Motor neuron (in vitro differentiated cells): ENCODE measurements at places on chromosomes 11 and 22. TPM values are rescaled to one million over a fixed set of nuclear protein-coding genes. Genes with fewer than 3 reads are reported as not detected.
A peak's percentile ranks its signal among the peaks of the same experiment; 100 is the strongest.

DNA sequence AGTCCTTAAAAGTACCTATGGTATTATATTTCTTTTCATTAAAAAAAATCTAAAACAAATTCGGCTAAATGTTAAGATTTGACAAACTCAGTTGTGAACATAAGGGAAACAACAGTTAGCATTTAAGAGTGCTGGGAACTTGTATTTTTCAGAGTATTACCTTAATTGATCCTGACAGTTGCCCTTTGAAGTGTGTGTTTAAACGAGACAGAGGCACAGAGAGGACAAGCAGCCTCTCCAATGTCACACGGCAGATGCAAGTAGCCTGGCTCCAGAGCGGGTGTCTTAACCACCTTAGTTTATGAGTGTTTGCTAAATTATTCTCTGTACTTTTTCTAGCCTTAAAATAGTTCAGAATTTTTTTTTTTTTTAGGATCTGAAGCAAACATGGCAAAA lies 80.9 kb downstream of the TIMP3 start:
- no peak for ATAC-seq

DNA sequence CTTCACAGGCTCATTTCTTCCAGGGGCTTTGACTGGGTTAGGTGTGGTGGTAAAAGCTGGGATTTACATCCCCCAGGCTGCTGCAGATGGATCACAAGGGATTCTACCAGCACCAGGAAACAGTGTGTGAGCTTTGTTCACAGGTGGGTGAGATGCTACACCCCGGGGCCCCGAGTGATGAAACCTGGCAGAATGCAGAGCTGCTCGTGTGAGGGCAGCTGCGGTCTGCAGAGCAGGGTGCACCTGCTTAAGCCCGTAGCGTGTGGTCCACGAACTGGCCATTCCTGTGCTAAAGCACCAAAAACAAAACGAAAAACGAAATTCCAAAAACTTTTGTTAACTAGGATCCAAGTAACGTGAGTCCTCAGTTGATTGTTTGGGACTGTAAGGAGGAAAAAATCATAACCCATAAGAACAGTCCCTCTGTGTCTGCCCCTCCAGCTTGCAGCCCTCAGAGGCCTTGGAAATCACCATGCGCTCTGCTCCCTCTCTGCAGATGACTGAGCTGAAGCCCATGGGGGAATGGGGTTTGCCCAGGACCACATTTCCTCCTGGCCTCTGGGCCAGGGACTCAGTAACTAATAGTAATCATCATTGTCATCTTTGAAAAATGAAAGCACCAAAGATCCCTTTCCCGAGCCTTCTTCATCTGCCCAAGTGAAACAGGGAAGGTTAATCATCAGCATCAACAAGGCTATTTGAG lies 24.6 kb downstream of the ELF5 start:
- ATAC-seq, result no peak

GRCh38 chr22:42033263-42034181 lies 34.9 kb downstream of the WBP2NL start:
- ATAC-seq, result no peak

DNA sequence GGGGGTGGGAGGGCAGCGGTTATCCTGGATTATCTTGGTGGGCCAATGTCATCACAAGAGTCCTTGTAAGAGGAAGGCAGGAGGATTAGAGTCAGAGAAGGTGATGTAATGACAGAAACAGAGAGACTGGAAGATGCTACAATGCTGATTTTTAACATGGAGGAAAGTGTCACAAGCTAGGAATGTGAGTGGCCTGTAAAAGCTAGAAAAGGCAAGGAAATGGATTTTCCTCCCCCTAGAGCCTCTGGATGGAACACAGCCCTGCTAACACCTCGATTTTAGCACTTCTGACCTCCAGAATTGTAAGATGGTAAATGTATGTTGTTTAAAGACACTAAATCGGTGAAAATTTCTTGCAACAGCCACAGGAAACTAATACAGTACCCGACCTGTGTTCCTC lies 109.3 kb downstream of the MN1 start:
- no peak for ATAC-seq

DNA sequence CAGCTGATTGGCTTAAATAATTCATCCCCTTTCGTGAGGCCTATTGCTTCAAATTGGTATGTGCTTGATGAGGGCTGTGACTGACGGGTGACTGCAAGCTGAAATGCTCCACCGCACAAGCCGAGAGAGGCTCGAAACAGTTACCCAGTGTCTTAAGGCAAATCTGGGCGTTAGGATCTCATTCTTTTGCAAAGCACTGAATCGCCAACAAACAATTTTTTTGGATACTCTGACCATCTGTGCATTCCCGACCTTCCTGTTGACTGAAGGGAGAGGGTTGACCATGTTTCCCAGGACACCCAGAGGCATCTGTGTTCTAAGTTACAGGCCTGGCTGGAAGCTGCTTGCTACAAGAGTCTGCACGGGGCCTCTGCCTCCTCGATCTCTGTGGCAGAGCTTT lies 32.1 kb downstream of the CACNG2 start:
- ATAC-seq, result no peak

DNA sequence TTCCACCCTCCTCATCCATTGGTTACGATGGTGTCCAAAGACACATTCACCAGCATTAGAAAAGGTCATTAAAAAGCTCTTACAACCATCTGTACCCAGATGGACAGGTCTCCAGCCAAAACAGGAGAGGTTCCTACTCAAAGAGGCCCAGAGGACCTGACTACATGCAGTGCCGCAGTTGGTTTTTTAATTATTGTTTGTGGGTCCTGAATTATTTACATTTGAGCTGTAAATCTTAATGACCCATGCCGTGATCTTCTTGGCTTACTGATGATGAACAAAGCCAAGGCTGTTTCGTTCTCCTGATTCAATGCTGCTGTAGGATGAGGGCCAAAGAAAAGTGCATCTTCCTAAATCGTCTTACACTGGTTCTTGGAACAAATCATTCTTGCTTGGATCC lies 83.7 kb downstream of the CADM1 start:
- ATAC-seq, result no peak

DNA sequence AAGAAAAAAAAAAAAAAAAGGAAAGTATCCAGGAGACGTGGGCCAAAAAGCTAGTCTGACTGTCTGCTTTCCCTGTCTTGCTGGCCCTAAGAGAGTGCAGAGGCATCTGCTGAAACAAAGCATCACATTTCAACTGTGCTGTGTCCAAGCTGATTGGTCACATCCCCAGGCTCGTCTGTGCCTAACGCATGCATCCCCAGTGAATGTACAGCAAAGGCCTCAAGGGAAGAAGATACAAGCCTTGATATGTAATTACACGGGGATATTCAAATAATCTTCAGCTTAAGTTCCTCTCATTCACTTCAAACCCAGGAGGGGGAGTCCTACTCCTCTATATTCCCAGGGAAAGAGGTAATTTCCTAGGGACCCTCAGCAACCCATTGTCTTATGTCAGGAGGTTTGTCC lies 5.4 kb upstream of the SORL1 start:
- ATAC-seq, result peak; percentile 99

- ATAC-seq, result no peak
These were observed 35.6 kb downstream of the PC start for GRCh38 chr11:66922551-66922950.

- ATAC-seq, result no peak
These were observed 30.2 kb upstream of the CFAP300 start for GRCh38 chr11:102017026-102017425.

- no peak for ATAC-seq
These were observed 44.0 kb downstream of the IGF2 start for GRCh38 chr11:2095198-2095520.

GRCh38 chr11:66267039-66267378 lies 1.4 kb upstream of the RAB1B start:
- no peak for ATAC-seq

DNA sequence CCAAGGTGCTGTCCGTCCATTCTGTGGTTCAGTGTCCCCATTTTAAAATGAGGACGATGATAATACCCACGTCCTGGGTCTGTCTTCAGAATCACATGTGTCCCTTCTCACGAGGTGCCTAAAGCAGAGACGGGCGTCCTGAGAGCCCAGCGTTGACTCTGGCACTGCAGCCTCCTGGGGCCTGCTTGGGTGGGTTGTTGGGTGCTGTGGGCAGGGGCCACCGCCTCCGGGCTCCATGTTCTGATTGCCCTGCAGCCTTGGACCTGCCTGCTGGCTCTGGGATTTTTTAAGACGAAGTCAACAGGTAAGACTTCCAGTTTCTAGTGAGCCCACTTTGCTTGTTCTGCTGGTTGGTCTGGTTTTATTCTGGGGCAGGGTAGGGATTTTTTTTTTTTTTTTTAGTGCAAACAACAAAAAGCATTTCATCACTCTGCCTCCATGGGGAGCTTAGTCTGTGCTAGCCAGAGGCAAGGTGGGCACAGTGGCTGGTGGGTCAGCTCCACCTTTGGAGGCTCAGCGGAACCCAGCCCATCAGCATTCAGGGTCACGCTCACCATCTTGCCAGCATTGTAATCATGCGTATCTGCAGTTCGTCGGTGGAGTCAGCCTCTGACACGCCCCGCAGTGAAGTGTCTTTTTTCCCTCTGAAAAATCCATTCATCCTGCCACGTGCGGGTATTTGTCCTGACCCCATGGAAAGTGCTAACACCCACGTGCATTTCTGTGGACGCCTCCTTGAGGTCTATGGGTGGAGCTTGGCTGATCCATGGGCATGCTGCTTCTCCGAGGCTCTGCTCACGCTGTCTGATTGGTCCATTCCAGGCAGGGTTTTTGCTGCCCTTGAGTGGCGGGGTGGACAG lies 28.3 kb downstream of the NADSYN1 start:
- ATAC-seq, result no peak

DNA sequence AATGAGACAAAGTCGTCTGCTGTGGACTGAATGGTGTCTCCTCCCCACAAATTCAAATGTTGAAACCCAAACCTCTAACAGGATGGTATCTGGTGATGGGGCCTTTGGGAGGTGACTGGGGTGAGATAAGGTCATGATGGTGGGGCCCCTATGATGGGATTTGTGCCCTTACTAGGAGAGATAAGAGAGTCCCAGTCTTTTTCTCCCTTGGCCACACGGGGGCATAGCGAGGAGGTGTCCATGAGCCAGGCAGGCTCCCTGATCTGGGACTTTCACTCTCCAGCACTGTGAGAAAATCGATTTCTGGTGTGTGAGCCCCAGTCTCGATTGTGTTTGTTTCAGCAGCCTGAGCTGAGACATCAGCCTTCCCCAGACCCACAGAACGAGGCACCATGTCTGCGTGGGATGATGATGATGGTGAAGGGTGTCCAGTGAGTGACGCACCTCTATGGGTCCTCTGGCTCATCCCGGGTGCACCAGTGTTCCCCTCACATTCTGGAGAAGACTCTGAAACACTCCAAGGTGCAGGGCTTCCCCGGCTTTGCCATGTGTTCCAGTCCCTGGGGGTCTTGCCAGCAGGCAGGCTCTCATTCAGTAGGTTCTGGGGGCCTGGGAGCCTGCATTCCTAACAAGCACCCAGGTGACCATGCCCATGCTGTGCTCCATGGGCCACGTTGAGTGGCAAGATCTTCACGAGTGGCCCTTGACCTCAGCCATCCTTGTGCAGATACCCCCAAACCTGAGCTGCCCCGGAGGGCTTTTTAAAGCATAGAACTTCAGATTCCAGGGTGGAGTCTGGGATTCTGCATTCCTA lies 363.0 kb downstream of the CTTN start:
- ATAC-seq, result no peak

- no peak for ATAC-seq
These were observed 4.0 kb downstream of the THAP12 start for GRCh38 chr11:76376746-76377558.

- ATAC-seq, result no peak
These were observed 8.2 kb downstream of the PTH start for GRCh38 chr11:13487661-13488030.

GRCh38 chr11:75351541-75351790 lies at the start of gene ARRB1:
ARRB1 (minus strand) TSS chr11:75351661; CDS start chr11:75351607, 54 bp downstream.
- no peak for ATAC-seq

DNA sequence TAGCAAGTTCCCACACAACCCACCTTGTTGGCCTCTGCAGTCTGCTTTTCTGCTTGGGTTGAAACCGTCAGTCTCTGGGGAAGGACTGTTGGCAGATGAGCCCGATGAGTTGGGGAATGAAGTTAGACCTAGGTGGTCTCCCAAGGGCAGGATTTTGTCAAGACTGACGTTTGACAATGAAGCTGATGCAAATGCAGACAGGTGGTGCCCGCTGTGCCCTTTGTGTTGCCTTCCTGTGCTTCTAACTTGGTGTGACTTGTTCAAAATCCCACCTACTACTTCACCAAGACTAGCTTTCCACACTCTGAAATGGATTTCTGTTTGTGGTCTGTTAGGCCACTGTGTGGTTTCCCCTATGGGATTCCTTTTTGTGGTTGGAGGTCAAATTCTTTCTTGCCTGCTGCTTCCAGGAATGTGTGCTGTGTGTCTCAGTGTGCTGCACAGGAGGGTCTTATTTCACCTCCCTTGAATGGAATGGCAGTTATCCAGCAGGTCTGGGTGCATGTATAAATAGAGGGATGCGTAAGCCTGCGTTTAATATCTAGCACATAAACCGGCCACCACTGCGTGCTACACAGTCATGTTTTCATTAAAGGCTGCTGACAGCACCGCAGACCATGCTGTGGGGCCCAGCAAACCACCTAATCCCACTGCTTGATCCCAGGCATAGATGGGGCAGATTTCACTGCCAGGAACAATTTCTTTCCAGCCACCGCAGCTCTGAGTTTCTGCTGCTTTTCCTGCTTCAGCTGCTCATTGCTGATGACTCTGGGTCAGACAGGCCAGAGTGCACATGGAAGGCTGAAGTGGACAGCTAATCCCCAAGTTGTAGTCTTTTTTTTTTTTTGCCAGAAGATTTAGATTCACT lies 44.8 kb downstream of the ADAMTS8 start:
- ATAC-seq, result peak; percentile 18

DNA sequence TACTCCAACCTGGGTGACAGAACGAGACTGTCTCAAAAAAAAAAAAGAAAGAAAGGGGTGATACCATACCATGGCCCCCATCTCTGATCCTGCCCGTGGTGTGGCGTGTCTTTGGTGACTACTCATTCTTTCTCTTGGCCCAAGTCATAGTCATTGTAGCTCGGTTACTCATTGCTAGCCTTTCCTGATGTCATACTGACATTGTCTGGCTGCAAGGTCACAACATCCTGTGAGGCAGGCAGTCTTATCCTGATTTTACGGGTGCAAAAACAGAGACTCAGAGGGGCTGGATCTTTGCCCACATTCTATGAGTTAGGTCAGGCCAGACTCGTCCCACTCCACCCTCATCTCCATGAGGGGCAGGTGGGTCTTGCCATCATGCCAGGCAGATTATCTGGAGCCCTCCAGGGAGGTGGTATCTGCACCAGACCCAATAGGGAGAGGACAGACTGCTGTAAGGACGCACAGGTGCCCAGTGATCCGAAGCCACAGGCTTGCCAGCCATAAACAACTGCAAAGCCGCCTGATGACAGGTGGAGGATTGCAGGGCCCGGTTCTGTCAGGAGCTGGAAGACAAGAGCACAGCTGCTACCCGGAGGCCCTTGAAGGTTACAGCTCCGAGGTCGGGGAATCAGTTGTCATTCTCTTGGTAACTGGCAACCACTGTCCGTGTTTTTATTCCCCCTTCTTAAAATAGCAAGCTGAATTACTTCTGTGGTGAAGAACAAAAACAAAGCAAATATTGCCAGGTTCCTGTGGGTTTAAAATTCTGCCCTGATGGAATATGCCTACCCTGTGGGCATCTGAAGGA lies 13.8 kb downstream of the TOM1 start:
- ATAC-seq, result peak; percentile 66

NDUFS8 gene
- 169 and 176 TPM in 2 replicates for total RNA-seq

MMP8 gene
- total RNA-seq, result not detected in 2 replicates

POU2AF2 gene
- total RNA-seq, result 0.36 TPM in 1 of 2 replicates, not detected in the other

APOL6 gene
- total RNA-seq, result 0.05 and 0.10 TPM in 2 replicates

WNT11 gene
- 0.29 and 0.55 TPM in 2 replicates for total RNA-seq

OR2AT4 gene
- 0.17 and 0.36 TPM in 2 replicates for total RNA-seq

DRD4 gene
- 0.22 and 0.44 TPM in 2 replicates for total RNA-seq
